HL-60 (cell line): ENCODE measurements at places on chromosomes 2 and 18.

- DNase-seq: no peak
Observed at GRCh38 chr2:160621748-160622147, 128.1 kb upstream of the RBMS1 start.

DNA sequence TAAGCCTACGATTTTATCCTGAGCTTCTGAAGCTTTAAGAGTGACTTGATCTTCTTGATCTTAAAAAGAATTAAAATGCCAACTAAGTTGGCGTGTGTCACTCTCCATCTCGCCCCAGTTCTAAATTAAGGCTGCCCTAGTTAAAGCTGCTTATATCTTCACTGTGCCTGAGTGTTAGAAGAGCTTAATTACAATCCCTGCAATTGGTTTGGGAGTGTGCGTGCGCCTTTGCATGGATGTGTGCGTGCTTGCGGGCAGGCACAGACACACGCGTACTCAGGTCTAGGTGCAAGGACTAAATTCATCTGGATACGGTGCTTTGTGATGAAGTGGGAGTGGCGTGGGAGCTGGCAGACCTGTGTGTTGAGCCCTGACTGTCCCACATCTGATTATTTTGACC is 201.5 kb downstream of the FAM210A start:
- no peak for DNase-seq

- no peak for DNase-seq
Observed at GRCh38 chr2:62447411-62447810, 58.6 kb downstream of the TMEM17 start.

DNA sequence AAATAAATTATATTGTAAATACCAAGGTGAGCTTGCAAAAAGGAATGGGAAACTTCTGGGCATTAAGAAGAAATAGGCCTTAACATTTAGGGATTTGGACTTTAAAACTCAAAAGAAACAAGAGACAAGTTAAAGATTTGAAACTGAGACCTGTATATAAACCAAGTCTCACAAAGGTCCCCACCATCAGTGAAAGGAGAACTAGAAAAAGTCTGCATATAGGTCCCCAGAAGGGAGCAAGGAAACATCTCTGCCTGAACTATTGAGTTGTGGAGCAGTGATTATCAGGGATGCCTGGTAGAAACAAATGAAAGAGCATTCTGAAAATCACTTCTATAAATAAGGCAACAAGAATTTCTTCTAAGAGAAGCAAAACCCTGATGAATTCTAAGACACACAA is 30.5 kb upstream of the ITGAV start:
- DNase-seq: no peak

DNA sequence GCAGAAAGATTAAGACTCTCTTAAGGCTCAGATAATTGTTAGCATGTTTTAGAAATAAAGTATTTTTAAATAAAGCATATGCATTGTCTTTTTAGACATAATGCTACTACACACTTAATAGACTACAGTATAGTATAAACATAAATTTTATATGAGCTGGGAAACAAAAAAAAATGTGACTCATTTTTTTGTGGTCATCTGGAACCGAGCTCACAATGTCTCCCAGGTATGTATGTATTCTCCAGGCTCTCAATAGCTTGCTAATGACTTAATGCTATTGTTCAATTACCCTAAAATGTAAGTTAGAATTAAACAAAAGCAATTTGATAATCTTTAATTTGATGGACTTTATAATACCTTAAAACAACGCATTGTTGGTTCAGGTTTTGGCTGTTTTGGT is 167.2 kb downstream of the NUP35 start:
- no peak for DNase-seq

DNA sequence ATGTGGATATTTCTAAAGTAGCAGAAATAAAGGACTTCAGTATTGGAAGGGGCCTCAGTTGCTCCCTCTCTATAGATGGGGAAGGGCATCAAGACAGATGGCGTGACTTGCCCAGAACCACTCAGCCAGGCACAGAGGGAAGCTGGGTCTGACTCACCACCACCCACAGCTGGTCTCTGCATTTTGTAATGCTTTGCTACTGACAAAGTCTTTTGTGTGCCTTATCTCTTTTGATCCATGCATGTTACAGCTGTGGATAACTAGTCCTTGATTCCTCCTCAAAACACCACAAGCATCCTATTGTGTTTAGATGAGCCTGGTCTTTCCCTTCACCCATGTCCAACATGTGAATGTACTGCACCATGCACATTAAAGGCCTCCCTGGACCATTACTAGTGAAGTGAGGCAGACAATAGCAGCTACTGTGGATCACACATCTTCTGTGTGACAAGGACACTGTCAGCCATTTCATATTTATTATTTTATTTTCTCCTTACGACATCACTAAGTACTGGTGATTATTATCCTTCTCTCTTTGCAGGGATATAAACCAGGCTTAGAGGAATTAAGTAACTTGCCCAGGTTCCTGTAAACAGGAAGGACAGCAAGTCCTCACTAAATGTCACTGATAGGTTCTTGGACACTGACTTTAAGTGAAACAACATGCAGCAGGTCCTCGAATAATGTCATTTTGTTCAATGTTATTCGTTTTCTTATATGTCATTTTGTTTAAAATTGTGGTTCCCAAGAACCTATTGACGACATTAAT is 29.6 kb upstream of the IL37 start:
- peak; percentile 93 for DNase-seq

GRCh38 chr2:60980071-60980815 is 37.3 kb upstream of the PEX13 start:
- no peak for DNase-seq

DNA sequence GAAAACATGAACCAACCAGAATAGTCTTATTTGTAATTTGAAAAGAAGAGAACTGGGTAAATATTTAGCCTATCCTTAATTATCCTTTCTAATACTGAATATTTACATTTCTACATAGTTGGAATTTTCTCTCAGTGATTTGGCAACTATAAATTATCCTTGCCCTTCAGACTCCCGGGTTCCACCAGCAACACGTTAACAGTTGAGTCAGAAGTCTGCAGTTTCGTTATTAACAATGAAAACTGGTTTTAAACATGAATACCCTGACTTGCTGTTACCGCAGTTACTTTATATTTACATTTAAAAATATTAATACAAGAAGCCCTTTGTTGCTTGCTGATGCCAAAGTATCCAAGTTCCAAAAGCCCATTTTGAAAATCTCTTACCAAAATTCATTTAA is 673.0 kb downstream of the ARHGAP15 start:
- no peak for DNase-seq

DNA sequence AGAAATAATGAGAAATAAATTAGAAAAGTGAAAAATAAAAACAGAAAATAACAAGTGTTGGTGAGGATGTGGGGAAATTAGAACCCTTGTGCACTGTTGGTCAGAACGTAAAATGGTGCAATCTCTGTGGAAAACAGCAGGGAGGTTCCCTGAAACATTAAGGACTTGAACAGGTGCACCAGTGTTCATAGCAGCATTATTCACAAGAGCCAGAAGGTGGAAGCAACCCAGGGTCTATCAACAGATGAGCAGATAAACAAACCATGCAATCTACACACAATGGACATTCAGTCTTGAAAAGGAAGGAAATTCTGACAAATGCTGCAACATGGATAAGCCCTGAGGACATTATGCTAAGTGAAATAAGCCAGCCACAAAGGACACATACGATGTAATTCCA is 58.2 kb upstream of the TFCP2L1 start:
- DNase-seq: no peak

- peak; percentile 73 for DNase-seq
Observed at GRCh38 chr2:152730591-152731333, 12.3 kb downstream of the ARL6IP6 start.

DNA sequence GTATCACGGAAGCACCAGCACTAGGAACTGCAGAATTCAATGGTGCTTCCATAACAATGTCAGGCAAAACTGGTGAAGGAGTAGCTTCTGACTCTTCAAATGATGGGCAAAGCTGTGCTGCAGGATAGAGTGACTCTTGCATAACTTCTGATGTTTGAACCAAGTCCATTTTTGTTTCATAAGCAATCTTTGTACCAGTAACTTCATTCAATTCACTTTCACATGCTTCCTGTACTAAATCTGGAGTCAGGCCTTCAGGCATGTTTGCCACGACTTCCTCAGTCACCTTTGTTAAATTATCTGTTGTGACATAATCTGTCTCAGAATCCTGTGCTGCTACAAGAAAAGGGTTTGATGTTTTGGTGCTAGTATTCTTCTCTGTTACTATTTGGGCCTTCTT is 24.0 kb downstream of the RTN4 start:
- peak; percentile 34 for DNase-seq

GRCh38 chr18:12485479-12486105 is 77.9 kb downstream of the PRELID3A start:
- DNase-seq: no peak

GRCh38 chr18:36302676-36303075 is 5.2 kb downstream of the FHOD3 start:
- no peak for DNase-seq

GRCh38 chr2:63818271-63818670 is 23.4 kb upstream of the UGP2 start:
- DNase-seq: no peak

GRCh38 chr2:109715313-109715805 is 78.7 kb upstream of the RGPD5 start:
- DNase-seq: no peak

DNA sequence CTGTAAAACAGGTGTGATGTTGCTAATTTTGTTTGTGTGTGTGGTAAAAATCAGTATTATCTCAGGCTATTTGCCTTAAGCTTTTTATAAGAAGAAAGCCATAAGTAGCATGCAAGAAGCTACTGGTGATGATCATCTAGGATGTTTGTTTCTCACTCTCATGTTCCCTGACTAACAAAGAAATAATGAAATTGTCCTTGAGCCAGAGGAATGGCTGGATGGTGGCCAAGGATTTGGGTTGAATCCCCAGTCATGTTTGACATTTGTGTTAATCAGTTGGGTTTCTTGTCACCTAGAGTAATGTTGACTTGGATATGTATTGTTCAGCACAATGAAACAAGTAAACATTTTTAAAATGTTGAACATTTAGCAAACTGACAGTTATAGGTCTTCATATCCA is 496.8 kb upstream of the ZEB2 start:
- DNase-seq: no peak

DNA sequence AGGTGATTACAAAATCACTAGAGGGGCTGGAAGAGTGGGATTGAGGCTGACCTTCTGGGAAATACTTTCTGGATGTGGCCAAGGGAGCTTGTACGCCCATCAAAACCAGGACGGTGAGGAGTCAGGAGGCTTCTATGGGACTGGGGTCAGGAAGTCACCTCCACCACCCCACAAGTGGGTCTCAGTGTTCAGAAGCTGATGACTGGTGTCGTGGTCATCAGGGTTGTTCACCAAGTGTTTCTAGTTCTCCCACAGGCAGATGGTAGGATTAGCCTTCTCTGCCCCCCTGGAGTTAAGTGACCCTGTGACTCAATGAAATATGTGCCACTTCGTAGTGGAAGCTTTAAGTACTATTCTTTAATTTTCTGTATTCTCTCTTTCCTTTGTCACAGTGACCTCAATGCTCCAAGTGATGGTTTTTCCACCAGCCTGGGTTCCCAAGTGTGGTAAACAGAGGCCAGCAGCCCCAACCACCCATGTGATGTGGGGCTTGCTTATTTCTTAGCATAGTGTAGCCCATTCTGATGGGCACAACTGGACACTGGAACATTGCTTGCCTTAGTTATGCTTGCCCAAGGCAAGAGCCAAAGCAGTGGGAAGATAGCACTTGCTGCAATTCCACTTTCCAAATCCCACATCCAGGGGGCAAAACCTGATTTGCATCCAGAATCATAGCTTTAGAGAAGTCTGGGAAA is 258.8 kb downstream of the CYP26B1 start:
- no peak for DNase-seq
